ENCODE measurements at places on chromosomes 7 and 10.

- no peak for DNase-seq
Observed at GRCh38 chr7:66362136-66362535, 157.0 kb downstream of the TPST1 start.

DNA sequence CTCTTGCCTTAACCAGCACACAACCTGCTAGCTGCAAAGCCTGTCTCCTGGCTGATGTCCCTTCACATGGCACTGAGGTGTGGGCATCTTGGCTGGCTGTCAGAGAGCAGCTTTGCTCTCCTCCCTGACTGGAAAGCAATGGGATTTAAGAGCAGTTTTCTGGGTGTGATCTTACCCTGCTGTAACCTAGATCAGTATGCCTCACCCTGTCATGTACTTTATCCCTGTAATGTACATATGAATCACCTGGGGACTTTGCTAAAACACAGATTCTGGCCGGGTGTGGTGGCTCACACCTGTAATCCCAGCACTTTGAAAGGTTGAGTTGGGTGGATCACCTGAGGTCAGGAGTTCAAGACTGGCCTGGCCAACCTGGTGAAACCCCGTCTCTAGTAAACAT, 209.9 kb downstream of the FRMD4A start:
- no peak for DNase-seq

DNA sequence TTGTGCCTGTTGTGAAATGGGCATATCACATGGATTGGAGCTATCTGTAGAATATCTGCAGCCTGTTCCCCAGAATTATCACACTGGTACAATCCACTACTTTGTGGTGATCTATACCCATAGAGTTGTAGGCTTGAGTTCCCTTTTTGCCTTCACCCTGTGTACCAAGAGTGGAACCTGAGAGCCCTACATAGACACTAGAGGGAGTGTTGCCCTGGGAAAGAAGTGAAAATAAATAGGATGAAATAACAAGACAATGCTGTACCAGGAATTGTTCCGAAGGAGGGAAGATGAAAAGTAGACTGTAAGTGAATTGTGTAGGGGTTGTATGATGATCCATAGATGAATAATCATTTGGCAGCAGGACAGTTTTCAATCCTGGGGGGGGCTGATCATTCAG, 9.0 kb downstream of the SORCS3 start:
- DNase-seq, result peak; percentile 34

DNA sequence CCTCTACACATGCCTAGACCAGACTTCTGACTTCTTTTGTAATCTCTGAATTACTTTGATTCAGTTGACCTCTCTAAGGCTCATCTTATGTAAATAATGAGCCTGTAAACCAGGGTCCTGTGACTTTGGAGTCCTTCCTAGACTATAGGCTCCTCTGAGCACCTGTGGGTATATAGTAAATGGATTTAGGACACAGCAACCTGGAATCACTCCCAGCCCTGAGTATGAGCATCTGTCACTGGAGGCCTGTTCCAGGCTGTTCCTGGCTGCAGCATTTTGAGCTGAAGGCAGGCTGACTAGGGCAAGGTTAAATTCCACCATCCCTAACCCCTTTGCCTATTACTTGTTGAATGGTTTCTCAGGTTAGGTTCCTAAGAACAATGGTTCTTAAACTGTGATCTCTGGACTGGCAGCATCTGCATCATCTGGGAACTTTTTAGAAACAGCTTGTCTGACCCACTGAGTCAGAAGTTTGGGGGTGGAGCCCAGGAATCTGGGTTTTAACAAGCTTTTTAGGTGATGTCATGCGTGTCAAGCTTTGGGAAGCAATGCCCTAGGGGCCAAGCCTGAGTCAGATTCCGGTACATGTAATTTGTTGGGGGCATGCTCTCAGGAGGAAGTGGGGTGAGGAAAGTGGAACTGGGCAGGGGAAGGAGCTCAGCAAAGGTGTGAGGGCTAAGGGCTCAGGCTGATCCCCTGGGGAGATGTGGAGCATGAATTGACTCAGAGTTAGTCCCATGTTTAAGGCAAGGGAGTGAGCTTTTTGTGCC, 28.2 kb downstream of the MINDY4 start:
- DNase-seq, result peak; percentile 60

- DNase-seq, result peak; percentile 1
Observed at GRCh38 chr7:88760136-88760515, 626 bp downstream of the ZNF804B start.

DNA sequence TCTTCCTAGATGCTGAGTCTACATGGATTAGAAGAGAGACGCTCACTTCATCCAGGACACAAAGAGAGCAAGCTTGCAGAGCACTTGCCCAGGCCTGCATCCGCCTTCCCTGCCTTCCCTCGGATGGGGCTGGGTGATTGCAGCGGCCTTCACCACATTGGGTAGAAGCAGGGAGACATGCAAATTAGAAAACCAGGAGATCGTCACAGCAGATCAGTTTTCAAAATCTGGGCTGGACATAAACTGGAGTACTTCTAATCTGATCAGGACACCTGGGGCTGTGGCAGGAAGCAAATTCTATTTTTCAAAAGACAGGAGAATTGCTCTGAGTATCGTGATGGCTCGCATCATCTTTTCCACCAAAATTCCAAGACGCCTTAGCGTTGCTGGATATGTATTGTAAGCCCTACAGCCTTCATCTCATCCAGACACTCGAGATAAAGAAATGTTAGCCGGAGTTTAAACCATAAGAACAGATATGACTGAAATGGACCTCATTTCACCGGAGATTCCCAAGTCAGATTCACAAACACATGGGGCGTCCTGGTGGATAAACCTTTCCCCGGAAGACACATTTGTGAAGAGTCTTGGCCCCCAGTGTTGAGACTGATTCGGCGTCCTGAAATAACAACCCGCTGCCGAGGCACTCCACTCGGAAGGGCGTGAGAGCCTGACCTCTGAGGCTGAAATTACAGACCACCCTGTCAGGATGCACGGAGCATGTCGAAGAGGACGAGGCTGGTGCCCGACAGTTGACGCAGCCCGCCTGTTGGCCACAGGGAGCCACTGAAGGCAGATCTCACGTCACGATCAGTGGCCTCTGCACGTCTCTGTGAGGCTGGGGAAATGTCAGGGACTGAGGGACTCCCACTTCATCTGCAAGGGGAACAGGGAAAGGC, 91.2 kb upstream of the PARD3 start:
- peak; percentile 63 for DNase-seq

DNA sequence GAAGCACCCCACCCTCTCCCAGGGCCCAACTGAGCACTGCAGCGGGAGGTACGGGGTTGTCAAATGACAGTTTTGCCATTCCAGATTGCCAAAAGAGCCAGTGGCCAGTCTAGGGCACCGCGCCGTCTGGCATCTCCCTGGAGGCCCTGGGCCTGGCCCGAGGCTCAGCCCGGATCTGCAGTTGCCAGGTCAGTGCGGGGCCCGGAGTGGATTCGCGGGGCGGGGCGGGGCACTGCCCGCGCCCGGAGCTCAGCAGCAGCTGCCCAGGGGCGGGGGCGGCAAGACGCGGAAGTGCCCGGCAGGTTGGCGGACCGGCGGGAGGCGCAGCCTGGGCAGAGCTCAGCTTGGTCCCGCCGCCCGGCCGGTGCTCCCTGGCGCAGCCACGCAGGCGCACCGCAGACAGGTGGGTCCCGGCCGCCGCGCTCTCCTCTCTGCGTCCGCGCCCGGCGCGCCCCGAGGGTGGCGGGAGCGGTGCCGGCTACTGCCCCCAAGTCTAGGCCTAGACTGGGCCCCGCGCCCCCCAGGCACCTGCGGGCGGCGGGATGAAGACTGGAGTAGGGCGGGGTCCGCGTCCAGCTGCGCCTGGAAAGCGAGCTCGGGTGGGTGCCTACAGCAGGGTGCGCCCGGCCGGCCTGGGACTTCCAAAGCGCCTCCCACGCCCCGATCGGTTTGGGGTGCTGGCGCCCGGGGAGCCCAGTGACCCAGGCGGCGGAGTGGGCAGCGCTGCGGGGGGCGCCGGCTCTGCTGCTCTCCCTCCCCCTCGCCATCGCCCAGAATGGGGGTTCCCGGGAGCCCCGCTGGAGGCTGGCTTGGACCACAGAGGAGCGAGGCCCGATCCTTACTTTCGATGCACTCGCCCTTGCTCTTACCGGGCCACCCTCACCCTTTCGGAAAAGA, at the start of gene IRF5:
Gene IRF5, plus strand, starts transcription at position 281 of the 897 bp plus-strand sequence. CDS start 4,155 bp downstream, outside the sequence.
- DNase-seq, result no peak

GRCh38 chr10:123882177-123882576, 9.4 kb downstream of the CPXM2 start:
- no peak for DNase-seq

GRCh38 chr10:31582365-31583052, 263.5 kb downstream of the ZEB1 start:
- DNase-seq, result peak; percentile 58

DNA sequence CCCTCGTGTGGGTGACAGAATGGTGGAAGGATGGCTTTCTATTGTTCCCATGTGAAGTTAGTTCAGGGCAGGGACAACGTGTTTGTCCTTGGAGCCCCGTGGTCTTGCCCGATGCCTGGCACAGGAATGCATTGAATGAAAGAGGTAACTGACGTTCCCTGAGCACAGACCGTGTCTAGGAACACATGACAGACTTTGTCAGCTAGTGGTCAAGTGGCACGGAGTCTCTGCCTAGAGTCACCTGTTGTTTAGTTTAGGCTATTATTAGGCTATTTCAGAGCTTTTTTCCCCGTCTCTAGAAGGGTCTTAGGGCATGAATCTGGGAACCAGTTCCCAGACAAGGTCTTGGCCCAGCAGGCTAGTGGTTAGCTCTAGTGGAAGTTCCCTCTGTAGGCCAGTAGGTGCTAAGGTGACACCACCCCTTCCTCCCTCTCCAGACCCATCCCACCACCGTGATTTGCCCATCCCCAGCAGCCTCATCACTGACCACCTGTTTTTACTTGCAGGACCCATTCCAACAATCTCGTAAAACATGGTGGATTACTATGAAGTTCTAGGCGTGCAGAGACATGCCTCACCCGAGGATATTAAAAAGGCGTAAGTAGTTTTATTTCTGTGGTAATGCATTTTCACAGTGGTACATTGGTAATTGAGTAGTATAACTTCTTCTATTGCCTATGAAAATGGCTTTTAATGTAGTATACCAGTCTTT, 21.4 kb downstream of the DNAJB6 start:
- DNase-seq, result no peak

GRCh38 chr7:37149051-37149772, 299.5 kb downstream of the ELMO1 start:
- peak; percentile 7 for DNase-seq

DNA sequence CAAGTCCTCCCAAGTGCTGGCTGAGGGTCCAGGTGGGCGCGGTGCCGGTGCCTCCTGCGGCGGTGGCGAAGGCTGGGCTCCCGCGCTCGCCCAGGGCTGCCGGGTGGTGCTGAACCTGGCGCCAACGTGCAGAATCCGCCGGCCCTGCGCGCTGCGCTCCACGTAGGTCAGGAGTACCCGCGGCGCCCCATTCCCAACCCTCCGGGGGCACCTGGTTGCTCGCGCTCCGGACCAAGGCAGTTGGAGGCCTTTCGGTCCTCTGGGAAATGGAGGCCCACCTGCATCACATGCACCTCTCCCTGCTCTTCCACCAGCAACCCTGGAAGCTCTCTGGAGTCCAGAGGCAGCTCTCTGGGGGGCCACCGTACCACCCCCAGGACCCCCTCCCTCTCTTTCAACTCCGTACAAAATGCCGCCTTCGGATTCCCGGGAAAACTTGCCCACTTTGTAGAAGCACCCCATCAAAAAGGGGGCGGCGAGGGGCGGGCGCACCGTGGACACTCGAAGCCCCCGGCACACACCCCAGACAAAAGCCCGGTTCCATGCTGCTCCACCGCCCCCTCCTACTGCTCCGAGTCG, 745 bp downstream of the SLC16A9 start:
- peak; percentile 35 for DNase-seq

DNA sequence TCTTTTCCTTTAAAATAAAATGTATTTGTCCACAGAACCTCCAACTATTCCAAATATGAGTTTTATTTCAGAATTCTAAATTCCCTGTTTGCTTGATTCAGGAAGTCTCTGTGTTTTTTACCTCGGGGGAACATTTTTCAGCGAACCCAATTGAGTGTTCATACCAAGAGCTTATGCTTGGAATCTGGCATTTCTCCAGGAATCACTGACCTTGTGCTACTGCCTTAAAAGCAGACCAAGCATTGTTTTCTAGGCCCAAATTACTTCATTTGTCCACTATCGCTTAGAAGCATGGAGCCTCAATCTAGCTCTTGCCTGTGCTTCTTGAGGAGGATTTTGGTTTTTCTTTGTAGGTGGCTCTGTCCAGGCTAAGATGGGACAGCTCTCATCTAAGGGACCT, 59.4 kb downstream of the EBLN1 start:
- DNase-seq, result no peak

DNA sequence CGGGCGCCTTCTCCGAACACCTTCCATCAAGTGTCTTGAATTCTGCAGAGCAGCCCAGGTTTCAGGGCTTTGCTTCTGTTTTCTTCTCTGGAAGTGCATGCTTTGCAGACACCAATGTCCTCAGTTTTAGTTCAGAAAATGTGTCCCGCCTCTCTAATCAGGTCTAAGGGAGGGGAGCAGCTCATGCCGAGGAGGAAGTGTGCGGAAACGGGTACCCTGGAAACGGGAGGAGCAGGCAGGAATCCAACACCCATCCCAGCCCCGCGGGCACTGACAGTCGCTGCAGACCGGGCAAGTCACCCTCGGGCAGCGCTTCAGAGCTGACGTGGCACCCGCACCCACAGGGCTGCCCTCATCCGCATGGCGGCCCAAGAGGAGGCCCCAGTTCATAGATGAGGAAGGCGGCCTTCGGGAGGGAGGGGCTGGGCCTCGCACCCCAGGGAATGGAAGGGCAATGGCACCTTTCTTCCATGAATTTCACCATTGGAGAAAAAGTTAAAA, 338.7 kb downstream of the DNAJB6 start:
- no peak for DNase-seq

- DNase-seq, result peak; percentile 66
Observed at GRCh38 chr7:92608380-92609322, 18.5 kb upstream of the FAM133B start.

DNA sequence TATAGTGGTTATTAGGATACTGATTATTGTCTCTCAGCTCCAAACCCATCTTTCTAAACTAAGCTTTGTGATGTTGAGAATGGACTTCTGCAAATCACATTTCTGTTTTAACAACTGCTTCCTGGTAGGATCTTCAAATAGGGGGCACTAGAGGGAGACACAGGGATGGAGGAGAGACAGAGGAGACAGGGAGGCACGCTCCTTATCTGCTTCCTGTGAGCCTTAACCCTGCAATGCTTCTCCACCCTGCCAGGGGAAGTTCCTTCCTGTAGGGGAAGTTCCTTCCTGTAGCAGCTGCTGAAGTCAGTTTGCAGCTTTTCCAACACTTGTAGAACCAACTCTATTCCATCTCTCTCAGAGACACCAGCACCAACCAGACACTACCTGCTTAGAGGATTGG, 847.2 kb downstream of the CCSER2 start:
- DNase-seq, result peak; percentile 91

All from mesendoderm (in vitro differentiated cells).